ENCODE measurements at places on chromosomes 4 and X.

DNA sequence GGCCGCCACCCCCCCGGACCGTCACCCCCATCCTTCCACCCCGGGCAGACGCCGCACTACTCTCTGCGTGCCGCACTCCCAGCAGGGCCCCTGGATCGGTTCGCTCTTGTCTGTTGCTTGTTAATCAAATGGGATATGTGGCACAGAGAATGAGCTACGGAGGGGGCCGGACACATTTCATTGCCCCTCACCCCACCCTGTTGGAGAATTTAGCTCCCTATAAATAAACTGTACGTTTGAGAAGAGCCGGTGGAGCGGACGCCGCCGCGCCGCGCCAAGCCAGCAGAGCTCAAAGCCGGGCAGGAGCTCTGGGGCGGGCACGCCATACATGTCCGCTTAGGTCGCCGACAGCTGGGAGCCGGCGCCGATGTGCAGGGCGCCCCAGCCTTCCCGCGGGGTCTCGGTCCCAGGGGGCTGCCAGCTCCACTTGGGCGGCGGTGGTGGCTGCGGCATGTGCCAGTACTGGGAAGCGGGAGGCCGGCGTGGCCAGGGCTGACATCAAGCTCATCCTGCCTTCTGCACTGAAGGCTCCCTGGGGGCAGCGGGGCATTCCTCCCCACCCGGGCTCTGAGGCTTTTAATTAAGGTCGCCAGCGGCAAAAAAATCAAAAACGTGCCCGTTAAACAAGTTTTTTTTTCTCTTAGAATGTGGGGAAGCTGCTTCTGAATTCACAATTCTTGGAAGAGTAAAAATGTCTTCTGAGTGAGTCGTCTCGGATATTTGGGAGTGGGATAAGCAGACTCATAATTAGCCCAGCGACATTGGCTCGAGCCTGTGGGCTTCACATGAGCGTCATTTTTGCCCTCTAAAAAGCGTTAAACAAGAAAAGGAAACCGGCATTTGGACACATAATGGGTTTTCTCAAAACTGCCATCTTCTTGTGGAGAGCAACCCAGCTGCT lies 1.1 kb upstream of the PCDH19 start:
- DNase-seq = no peak

- DNase-seq = no peak
Measured at GRCh38 chr4:100894339-100894870, 376.6 kb upstream of the EMCN start.

DNA sequence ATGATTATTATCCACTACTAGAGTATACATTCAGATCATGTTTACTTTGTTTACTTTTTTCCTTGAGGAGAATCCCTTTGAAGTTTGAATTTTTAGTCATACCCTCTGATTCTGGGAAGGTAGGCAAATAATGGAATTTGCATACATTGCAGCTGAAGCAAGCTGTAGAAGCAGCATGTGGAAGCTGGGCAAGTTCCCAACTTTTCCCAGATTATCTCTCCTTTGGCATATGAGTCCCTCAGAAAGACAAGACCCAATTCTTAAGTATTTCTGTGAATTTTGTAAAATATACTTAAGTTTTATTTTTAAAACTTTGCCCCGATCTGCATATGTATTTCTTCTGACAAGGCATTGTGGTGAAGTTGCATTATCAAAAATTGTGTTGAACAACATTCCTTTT lies 94.9 kb downstream of the CNKSR2 start:
- no peak for DNase-seq

DNA sequence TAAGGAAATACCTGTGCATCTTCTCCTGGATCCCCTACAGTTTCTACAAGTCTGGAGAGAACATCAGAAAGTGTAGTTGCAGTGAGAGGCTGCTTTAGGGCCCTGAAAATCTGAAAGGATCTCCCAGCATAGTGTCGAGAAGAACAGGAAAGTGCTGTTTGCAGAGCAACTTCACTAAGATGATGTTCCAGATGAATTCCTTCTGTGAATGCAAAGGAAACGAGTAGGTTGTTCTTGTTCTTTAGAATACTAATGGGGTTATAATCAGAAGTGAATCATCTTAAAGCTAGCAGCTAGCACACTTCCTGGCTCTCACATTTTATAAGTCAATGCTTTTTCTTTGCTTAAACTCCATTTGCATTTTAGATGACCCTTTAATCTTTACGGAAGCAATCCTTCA lies 53.7 kb downstream of the ZAR1 start:
- no peak for DNase-seq

- no peak for DNase-seq
Measured at GRCh38 chr4:53899586-53900270, 164.7 kb downstream of the CHIC2 start.

DNA sequence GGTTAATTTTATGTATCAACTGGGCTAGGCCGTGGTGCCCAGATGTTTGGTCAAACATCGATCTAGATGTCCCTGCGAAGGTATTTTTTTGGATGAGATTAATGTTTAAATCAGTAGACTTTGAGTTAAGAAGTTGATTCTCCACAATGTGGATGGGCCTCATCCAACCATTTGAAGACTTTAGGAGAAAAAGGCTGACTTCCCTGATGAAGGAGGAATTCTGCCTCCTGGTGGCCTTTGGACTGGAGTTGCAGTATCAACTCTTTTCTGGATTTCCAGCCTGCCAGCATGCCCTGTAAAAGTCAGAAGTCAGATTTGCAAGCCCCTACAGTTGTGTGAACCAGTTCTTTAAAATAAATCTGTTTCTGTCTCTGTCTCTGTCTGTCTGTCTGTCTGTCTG lies 91.4 kb downstream of the STK32B start:
- no peak for DNase-seq

- DNase-seq = no peak
Measured at GRCh38 chr4:148574502-148574901, 132.3 kb upstream of the NR3C2 start.

GRCh38 chr4:96599752-96600151 lies 759.9 kb downstream of the PDHA2 start:
- no peak for DNase-seq

- no peak for DNase-seq
Measured at GRCh38 chr4:6221301-6221850, 21.0 kb upstream of the JAKMIP1 start.

GRCh38 chrX:100905620-100906019 lies 23.1 kb downstream of the XKRX start:
- DNase-seq = no peak

- DNase-seq = no peak
Measured at GRCh38 chrX:24259544-24260240, 54.2 kb downstream of the SUPT20HL2 start.

GRCh38 chrX:72402614-72403013 lies 96.9 kb upstream of the CITED1 start:
- no peak for DNase-seq

- DNase-seq = no peak
Measured at GRCh38 chrX:131061306-131061705, 3.2 kb downstream of the ARHGAP36 start.

GRCh38 chrX:71475785-71476540 lies 56.9 kb upstream of the OGT start:
- DNase-seq = no peak

DNA sequence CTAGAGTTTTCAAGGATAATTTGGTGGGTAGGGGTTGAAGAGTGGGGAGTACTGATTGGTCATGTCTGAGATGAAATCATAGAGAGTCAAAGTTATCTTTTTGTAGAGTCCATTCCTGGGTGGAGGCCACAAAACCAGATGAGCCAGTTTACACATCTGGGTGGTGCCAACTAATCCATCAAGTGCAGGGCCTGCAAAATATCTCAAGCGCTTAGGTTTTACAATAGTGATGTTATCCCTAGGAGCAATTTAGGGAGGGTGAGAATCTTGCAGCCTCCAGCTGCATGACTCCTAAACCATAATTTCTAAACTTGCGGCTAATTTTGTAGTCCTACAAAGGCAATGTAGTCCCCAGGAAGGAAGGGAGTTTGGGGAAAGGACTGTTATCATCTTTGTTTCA lies 988.3 kb upstream of the LCORL start:
- no peak for DNase-seq

- DNase-seq = no peak
Measured at GRCh38 chr4:44494810-44495701, 46.4 kb upstream of the KCTD8 start.

- DNase-seq = no peak
Measured at GRCh38 chrX:68941385-68941952, 112.6 kb downstream of the EFNB1 start.

Measured in T-helper 2 cell (primary cell).